NB4 (cell line): ENCODE measurements at places on chromosomes 11 and 22.

DNA sequence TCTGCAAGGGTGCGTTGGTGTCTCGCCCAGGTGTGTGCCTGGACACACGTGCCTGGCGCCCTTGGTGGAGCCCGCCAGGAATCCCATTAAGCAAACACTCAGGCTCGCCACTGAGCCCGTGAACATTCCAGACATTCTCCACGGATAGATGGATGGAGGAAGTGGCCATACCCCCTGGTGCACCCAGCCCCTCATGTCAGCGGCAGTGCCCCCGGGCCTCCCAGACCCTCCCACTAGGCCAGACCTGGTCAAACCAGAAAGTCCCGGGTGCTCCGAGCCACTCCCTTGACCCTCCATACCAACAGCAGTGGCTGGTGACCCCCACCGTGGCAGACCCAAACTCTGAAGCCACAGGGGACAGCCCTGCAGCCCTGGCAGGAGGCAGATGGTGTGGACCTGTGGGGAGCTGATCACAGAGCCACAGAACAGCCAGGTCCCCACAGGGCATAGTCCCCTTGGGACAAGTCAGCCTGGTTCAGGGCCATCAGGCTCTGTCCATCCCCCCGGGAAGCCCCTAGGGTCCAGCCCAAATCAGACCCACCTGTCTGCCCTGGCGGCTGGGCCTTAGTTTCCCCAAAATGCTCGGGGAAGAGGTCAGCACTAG lies 1.9 kb downstream of the EPS8L2 start:
- no peak for DNase-seq

DNA sequence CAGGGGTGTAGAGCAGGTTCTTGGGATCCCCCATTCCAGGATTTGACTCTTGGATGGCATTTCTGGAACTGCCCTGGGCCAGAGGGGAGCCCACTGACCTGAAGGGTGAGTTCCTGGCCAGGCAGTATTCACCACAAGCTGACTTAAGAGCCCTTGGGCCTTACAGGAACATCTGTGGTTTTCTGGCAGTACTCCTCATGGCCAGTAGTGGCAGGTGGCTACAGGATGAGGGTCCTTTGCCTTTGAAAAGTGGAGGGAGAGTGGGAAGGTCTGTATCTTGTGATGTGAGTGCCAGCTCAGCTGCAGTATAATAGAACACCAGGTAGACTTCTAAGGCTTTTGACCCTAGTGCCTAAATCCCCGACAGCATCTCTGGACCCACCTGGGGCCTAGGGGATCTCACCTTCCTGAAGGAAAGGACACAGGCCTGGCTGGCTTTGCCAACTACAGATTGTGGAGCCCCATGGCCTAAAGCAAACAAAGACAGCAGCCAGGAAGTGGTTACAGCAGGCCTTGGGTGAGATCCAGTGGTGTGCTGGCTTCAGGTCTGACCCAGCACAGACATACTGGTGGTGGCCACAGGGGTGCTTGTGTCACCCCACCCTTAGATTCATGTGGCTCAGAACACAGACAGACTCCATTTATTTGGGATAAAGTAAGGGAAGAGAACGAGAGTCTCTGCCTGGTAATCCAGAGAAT lies 9.0 kb downstream of the OR51S1 start:
- DNase-seq = no peak

DNA sequence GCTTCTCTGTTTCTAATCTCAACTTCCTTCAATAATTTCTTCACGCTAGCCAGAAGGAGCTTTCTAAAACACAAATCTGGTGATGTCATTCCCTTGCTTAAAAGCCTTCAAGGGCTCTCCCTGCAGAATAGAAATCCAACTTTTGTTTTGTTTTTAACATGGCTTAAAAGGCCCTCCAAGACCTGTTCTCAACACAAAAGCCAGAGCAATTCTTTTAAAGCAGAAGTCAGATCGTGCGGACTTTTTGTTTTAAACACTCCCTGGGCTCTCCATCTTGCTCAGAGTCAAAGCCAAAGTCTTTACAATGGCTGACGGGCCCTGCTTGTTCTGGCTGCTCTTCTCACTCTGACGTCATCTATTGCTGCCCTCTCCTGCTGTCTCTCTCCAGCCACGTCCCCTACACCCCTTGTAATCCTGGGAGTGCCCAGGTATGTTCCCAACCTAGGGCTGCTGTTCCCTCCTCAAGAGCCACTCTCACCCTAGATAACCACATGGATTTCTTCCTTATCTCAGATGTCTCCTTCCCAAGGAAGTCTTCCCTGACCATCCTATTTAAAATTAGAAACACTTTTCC lies 22.5 kb downstream of the TECTA start:
- no peak for DNase-seq

DNA sequence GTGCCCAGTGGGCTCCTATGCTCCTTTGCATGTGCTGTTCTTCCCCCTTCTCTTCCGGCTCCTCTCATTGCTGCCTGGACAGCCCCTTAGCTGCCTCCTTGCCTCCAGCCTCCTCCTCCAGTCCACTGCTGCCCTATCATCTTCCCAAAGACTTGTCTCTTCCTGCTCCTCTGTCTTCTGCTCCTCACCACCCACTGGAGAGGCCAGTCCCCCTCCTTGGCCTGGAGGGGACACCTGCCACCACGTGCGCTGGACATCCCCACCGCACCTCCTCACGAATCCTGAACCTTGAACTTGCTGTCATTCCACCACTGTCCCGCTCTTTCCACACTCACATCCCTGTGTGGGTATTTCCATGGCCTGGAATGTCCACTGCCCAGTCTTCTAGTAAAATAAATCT lies 49.8 kb downstream of the MICAL2 start:
- no peak for DNase-seq

- DNase-seq = peak; percentile 8
These were observed 144.3 kb downstream of the TRPC6 start for GRCh38 chr11:101439488-101439887.

DNA sequence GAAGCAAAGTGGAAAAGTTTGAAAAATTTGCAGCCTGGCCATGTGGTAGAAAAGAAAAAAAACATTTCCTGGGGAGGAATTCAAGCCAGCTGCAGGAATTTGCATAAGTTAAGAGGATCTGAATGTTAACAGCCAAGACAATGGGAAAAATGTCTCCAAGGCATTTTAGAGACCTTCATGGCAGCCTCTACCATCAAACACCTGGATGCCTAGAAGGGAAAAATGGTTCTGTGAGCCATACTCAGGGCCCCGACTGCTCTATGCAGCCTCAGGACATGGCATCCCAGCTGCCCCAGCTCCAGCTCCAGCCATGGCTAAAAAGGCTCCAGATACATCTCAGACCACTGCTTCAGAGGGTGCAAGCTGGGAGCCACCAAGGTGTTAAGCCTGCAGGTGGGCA lies 149.1 kb upstream of the SOX6 start:
- no peak for DNase-seq

- DNase-seq = no peak
These were observed 115.4 kb downstream of the METTL15 start for GRCh38 chr11:28223577-28223976.

DNA sequence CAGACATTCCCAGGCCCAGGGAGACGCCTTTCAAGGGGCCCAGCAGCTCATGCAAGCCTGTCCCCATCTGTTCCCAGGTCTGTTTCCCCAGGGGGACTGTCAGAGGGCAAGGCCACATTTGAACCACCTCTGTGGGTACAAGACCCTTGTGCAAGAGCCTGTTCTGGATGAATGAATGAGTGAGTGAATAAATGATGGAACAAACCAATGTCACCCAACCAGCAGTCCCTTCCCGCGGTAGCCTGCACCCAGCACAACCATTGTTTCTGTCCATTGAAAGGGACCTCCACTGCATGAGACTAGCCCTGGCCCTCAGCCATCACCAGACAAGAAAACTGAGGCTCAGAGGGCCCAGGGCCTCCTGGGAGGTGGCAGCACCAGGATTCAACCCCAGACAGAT lies 69.7 kb upstream of the TCF20 start:
- no peak for DNase-seq

DNA sequence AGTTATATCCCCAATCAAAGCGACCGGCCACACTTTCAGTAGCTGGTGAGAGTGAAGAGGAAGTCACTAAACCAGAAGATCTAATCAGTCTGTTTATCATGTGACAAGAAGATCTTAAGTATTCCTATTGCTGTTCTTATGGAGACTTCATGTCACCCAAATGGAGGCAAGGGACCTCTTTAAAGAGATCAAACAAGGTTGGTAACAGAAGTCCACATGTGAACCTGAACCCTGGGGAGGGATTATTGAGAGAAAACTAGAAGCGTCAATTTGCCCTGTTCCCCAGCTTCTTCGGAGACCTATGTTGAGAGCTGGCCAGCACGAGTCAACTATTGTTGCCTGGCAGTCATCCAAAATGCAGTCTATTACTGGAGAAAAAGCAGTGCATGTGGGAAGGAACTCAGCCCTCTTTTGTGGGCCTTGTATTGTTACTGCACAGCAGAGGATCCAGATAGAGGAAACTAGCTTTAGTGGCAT lies 76.9 kb upstream of the CTSC start:
- DNase-seq = peak; percentile 76

- no peak for DNase-seq
These were observed 309.6 kb downstream of the OPCML start for GRCh38 chr11:133222425-133223330.

DNA sequence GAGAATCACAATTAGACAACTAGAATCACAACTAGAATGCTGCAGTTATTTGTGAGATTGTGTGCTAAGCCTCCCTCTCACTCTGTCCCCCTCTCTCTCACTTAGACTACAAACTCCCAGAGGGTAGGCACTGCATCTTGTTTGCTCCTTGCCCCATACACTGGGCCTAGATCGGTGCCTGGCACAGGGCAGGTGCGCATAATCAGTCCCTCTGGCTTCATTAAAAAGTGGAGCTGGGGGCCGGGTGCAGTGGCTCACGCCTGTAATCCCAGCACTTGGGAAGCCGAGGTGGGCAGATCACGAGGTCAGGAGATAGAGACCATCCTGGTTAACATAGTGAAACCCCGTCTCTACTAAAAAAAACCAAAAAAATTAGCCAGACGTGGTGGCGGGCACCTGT lies 456.8 kb downstream of the MIAT start:
- DNase-seq = no peak

DNA sequence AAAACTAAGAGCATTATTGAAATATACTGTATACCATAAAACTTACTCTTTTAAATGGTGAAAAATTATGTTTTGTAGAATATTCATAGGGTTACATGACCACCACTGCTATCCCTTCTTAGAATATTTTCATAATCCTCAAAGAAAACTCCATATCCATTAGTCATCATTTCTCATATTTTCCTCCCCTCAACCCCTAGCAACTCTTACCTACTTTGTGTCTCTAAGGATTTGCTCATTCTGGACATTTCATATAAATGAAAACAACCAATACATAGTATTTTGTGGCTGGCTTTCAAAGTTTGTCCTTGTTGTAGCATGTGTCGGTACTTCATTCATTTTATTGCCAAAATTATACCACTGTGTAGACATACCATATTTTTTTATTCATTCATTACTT lies 863.8 kb downstream of the KCNA4 start:
- DNase-seq = no peak

DNA sequence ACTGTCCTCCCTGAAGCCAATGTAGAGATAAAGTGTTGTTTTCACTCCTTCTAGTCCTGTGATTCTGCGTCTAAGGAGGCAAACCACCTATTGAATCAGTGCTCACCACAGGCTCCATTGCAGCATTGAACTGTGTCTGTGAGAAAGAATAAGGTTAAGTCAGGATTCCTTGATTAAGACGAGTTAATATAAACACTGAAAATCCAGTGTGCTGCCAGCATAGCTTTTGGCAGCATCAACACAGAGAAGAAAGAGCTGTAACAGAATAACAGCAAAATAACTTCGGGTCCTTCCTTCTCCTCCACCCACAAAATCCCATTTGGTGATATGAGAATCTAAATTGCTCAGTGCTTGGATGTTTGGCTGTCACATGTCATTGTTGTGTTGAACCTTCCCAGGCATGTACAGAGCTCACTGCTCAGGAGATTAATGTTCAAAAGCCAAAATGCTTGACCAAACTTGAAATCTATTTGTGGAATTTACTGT lies 185.2 kb upstream of the DDI1 start:
- DNase-seq = no peak

DNA sequence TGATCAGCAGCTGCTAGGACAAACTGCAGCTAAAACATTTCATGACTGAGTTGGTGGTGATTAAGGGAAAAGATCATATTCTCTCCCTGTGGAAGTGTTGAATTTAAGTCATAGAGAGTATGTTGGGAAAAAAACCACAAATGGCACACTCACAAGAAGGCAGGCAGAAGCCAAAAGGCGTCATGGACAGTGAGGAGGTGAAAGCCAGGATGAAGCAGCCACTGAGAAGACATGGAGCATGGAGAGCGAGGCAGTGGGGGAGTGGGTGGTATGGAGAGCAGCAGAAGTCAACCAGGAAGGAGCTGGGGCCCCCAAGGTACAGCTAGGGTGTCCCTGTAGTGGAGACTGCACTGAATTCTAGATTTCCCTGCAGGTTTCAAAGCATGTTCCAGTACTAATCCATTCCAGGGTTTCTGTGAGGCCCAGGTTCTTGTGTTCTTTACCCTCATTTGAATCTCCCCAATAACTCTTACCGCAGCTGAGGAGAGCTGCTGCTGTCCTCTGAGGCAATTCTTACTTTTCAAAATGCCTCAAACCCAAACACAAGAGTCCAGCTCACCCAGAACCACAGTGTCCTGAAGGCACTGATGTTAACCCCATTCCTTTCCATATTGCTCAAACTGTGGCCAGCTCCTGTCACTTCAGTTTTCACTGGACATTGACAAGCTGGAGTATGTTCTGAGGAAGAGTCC lies 191.8 kb upstream of the E2F8 start:
- peak; percentile 34 for DNase-seq

DNA sequence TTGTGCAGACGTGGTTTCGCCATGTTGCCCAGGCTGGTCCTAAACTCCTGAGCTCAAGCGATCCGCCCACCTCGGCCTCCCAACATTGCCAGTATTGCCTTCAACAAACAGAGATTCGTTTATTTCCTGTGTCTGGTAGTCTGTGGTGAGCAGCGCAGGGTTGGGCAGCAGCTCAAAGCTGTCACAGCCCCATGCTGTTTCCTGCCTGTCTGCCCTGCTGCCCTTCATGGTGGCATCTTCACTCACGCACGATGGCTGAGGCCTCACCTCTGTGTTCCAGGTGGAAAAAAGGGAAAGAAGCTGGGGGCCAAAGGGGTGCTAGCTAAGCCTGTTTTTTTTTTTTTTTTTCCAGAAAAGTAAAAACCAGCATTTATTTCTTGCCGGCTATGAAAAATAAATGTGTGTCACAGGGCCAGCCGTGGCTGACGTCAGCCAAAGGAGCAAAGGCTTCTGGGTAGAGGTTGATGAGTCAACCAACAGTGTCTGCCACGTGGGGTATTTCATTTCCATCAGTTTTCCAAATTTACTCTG lies 28.8 kb downstream of the TBC1D22A start:
- peak; percentile 91 for DNase-seq

GRCh38 chr11:117748771-117749540 lies 48.1 kb downstream of the DSCAML1 start:
- DNase-seq = no peak
